Esophagus muscularis mucosa (tissue), 4 donors: ENCODE measurements at places on chromosomes 13 and 19. TPM values are rescaled to one million over a fixed set of nuclear protein-coding genes. Genes with fewer than 3 reads are reported as not detected.

DNA sequence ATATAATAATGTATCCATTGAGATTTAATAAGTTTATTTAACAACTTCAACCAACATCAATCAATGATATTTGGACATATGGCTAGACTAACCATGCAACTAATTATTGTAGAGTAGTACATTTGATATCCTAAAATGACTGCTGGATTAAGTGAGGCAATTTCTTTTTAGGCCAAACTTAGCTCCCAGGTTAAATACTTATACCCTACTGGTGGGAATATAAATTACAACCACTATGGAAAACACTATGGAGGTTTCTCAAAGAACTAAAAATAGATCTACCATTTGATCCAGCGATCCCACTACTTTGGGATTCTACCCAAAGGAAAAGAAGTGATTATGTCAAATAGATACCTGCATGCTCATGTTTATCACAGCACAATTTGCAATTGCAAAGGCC is 345.8 kb downstream of the RBM26 start:
- no peak for DNase-seq

DNA sequence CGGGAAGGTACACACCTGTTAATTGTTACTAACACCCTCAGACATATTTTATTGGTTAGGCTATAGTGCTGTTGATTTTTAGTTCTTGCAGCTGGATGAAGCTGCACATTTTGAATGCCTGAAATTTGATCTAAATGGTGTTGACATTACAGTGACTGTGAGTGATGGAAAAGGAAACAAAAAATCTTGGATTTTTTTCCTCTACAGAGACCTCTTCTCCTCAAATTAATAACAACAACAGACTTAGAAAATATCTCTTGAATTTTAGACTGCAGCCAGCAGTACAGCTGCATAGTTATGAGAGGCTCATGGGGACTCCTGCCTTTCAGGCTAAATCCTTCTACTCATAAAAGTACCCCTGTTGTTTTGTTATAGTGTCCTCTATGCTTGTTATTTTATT is 500.5 kb upstream of the SPRY2 start:
- DNase-seq: no peak

- no peak for DNase-seq
Observed at GRCh38 chr13:48505597-48506091, 27.2 kb downstream of the RCBTB2 start.

Gene CKM
- 1.4 TPM for total RNA-seq

DNA sequence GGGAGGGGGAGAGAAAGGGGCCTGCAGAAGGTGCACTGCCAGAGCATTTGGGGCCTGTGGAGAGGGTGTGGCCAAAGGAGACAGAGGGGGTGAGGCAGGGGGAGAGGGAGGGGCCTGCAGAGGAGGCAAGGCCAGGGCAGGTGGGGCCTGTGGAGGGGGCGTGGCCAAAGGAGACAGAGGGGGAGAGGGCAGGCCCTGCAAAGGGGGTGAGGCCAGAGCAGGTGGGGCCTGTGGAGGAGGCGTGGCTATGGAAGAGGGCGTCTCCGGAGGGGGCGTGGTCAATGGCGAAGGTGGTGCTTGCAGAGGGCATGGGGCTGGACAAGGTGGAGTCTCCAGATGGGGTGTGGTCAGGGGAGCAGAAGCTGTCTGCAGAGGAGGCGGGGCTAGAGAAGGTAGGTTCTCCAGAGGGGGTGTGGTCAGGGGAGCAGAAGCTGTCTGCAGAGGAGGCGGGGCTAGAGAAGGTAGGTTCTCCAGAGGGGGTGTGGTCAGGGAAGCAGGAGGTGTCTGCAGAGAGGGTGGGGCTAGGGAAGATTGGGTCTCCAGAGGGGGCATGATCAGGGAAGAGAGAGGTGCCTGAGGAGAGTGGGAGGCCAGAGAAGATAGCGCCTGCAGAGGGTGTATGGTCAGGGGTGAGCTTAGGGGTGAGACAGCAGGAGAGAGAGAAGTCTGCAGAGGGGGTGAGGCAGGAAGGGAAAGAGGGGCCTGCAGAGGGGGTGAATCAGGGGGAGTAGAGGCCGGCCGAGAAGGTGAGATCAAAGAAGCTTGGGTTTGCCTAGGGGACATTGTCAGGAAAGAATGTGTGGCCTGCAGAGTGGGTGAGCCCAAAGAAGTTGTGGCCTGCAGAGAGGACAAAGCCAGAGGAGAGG is 3.4 kb downstream of the PRR36 start:
- no peak for DNase-seq

GRCh38 chr13:41603917-41604316 is 146.6 kb downstream of the RGCC start:
- no peak for DNase-seq

Gene FCER2
- not detected for total RNA-seq

Gene SYCN
- total RNA-seq: not detected

- DNase-seq: no peak
Observed at GRCh38 chr13:106533943-106534638, 1.4 kb downstream of the EFNB2 start.

- DNase-seq: peak; percentile 80
Observed at GRCh38 chr19:35247526-35248309, 1.1 kb upstream of the LSR start.

GRCh38 chr19:10361569-10362011 is 18.8 kb downstream of the TYK2 start:
- no peak for DNase-seq

Gene SCN1B
- 8.3 TPM for total RNA-seq

GRCh38 chr13:50122455-50122854 is 107.2 kb downstream of the KCNRG start:
- no peak for DNase-seq

Gene AMH
- total RNA-seq: 1.6 TPM

- DNase-seq: peak; percentile 62
Observed at GRCh38 chr19:51777570-51778462, 16.8 kb downstream of the FPR2 start.

Gene KLK14
- 0.52 TPM for total RNA-seq

Gene ZNF586
- 11.8 TPM for total RNA-seq

DNA sequence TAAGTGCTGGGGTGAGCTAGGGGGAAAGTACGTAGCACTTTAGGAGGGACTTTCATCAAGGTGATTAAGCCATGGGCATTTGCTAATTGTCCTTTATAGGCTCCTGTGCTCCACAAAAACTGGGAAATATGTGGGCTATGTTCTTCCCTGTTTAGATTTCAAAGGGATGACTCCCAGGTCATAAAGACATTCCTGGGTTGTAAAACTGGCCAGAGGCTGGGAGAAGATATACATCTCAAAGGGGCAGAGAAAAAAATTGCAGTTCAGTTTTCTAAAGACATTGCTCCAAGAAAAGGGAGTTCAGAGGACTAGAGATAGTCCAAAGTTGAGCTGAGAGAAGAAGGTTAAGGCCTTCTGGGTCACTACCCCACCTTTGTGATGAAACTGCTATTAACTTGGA is 204.8 kb downstream of the MYO16 start:
- no peak for DNase-seq

DNA sequence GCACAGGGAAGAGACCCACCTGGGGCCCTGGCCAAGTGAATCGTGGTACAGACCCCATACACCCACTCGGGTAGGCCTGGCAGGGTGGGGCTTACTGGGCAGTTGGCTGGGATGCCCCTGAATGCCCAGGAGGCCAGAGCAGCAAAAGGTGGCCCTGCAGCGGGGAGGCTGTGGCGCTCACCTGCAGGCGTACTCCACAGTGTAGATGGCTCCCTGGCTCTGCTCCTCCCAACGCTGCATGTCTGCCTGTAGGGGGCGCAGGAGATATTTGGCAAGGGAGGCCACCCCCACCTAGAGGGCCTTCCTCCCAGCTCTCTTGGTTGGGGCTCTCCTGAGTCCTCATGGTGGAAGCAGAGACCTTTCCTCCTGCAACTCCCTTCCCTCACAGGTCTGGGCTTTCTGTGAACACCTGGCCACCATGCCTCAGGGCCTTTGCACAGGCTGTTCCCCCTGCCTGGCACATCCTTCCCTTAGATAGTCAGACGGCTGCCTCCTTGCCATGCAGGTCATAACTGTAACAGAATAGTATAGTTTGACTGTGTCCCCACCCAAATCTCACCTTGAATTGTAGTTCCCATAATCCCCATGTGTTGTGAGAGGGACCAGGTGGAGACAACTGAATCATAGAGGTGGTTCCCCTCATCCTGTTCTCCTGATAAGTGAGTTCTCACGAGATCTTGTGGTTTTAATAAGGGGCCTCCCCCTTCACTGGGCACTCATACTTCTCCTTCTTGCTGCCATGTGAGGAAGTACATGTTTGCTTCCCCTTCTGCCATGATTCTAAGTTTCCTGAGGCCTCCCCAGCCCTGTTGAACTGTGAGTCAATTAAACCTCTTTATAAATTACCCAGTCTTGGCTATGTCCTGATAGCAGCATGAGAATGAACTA is 5.9 kb downstream of the BORCS8 start:
- DNase-seq: no peak

Gene GPR32
- not detected for total RNA-seq

DNA sequence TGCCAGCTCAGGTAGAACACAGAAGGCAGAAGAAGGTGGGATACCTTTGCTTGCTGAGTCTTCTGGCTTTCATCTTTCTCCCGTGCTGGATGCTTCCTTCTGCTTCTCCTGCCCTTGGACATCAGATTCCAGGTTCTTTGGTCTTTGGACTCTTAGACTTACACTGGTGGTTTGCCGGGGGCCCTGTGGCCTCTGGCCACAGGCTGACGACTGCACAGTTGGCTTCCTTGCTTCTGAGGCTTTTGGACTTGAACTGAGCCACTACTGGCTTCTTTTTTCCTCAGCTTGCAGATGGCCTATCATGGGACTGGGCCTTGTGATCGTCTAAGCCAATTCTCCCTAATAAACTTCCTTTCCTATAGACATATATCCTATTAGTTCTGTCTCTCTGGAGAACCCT is 19.8 kb upstream of the ZNF331 start:
- no peak for DNase-seq

Gene RYR1
- total RNA-seq: 1.7 TPM

DNA sequence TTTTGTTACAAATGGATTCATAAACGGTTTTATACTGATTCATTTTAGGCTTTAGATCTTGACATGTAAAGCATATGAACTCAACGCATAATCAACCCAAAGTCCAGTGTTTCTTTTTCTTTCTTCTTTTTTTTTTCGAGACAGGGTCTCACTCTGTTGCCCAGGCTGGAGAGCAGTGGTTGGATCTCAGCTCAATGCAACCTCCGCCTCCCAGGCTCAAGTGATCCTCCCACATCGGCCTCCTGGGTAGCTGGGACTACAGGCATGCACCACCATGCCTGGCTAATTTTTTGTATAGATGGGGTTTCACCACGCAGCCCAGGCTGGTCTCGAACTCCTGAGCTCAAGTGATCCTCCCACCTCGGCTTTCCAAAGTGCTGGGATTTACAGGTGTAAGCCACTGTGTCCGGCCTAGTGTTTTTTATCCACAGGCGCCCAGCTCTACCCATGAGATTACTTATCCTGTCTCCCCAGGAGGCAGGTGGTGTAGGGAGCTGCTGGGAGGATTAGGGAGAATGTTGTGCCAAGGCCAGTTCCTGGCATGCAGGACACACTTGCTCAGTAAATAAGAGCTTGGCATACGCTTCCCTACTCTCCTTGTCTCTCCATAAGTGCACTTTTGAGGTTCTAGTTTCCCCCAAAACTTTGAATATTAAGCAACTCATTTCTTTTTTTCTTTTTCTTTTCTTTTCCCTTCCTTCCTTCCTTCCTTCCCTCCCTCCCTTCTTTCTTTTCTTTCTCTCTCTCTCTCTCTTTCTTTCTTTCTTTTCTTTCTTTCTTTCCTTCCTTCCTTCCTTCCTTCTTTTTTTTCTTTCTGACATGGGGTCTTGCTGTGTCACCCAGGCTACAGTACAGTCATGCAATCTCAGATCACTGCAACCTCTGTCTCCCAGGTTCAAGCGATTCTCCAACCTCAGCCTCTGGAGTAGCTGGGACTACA is 4.8 kb upstream of the CEBPA start:
- DNase-seq: no peak

DNA sequence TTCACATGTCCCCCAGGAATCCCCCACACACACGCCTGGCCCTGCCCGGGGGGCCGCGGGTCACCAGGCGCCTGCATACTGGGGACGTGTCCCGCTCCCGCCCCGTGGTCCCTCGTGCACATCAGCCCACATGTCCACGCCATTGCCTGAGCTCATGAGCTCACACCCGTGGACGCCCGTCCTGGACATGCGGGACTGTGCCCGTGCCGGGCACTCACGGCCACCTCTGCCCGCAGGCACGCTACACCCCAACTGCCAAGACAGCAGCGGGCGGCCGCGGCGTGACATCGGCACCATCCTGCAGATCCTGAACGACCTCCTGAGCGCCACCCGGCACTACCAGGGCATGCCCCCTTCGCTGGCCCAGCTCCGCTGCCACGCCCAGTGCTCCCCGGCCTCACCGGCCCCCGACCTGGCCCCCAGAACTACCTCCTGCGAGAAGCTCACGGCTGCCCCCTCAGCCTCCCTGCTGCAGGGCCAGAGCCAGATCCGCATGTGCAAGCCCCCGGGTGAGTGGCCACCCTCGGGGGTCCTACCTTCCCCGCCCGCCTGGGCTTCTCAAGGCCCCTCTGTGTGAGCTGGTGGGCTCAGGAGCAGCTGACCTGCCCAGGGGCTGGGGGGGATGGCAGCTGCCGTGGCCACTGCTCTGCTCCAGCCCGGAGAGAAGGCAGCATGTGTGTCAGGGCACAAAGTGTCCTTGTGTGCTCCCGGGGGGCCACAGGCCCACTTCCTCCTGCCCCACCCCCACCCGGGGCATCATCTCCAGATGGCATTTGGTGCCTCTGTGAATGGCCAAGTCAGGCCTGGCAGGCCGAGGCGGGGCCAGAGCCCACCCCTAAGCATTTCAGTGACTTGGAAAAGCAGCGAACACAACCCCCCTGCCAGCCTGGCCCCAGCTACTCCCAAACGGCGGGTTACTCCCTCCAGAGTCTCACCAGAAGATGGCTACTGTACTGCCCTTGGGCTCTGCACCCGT is 7.1 kb downstream of the MIDN start:
- no peak for DNase-seq

DNA sequence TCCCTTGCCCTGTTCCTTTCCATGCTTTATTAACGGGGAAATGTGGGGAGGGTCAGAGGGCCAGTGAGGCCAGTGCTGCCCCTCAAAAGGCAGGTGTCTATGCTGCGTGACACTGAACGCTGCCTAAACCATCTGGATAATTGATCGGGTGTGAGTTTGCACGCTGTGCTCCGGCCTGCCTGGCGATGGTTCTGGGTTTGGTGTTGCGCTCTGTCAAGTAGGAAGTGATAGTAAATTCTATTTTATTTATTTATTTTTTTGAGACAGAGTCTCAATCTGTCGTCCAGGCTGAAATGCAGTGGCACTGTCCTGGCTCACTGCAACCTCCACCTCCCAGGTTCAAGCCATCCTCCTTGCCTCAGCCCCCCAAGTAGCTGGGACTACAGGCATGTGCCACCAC is 86.5 kb downstream of the ATP11A start:
- DNase-seq: no peak

- DNase-seq: no peak
Observed at GRCh38 chr13:98962901-98963590, 14.8 kb downstream of the DOCK9 start.

DNA sequence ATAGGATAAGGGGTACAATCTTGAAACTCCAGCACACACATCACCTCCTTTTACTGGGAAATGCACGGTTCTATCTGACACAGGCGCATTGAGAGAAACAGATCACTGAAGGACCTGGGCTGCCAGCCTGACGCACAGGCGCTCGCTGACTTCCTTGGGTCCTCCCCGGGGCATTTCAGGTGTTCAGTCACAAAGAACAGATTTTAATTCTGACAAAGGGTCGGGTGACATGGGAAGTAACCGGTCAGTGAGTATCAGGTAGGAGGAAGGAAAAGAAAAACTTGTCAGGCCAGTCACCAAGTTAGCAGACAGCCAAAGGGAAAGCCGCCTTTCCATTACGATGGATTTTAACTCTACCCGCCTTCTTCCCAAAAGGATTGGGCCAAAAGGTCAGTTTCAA is 39.6 kb downstream of the INSR start:
- no peak for DNase-seq

Gene CFAP97D2
- total RNA-seq: not detected
